ENCODE measurements at places on chromosomes 3 and 15.

GRCh38 chr3:55704521-55704920 lies 217.4 kb upstream of the WNT5A start:
- DNase-seq, result no peak

- no peak for DNase-seq
Observed at GRCh38 chr3:110149763-110150162, 812.4 kb upstream of the DPPA4 start.

GRCh38 chr3:128335621-128336296 lies 130.9 kb downstream of the DNAJB8 start:
- no peak for DNase-seq

GRCh38 chr3:181302960-181303359 lies 313.4 kb upstream of the DNAJC19 start:
- no peak for DNase-seq

DNA sequence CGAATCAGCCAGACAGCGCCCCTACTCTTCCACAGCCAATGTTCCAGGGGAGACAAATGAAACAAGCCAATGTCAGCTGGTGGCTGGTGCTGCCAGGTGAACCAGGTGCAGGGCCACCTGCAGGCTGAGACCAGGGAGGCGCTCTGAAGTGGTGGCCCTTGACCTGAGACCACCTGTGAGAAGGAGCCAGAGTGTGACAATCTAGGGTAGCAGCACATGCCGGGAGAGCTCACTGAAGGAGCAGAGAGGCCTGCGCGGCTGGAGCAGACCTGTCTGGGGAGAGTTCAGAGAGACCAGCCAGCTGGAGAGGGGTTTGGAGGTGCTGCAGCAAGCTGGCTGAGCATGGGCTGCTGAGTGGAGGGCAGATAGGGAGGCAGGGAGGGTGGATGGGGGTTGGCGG lies 693 bp upstream of the STAB1 start:
- no peak for DNase-seq

- no peak for DNase-seq
Observed at GRCh38 chr15:78763796-78764241, 47.4 kb downstream of the ADAMTS7 start.

GRCh38 chr15:58419803-58420524 lies 11.8 kb upstream of the LIPC start:
- no peak for DNase-seq

DNA sequence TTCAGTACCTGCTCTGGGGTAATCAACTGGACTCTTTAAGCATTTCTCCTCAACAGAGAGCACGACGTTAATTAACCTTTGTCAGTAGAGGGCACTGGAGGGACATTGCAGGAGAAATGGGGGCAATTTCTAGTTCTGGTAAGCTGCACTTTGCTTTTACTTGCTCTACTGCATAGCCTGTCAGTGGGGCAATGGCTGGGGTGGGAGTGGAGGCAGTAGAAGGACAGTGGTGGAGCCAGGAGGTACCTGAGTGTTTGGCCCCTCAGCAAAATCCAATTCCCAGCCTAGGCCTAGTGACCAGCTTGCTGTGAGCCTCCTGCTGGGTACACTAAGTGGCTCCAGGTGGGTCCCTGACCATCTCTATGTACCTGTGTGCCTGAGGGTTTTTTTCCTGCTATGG lies 18.3 kb upstream of the MED12L start:
- peak; percentile 60 for DNase-seq

DNA sequence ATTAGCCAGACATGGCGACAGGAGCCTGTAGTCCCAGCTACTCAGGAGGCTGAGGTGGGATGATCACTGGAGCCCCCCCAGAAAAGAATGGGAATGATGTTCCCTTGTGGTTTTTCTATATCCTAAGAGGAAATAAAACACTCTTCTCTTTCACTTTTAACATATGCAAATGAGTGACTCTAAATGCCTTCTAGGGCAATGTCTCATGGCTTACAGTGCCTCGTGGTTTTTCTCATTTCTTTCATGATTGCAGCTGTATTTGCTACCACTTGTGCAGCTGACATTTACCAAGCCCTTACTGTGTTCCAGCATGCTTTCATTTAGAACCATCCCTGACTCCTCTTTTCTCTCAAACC lies 26.4 kb downstream of the STOML1 start:
- DNase-seq, result peak; percentile 56
